ENCODE measurements at places on chromosomes 4 and X.
A peak's percentile ranks its signal among the peaks of the same experiment; 100 is the strongest.

GRCh38 chr4:126661194-126661593 lies 971.6 kb upstream of the INTU start:
- DNase-seq: no peak

DNA sequence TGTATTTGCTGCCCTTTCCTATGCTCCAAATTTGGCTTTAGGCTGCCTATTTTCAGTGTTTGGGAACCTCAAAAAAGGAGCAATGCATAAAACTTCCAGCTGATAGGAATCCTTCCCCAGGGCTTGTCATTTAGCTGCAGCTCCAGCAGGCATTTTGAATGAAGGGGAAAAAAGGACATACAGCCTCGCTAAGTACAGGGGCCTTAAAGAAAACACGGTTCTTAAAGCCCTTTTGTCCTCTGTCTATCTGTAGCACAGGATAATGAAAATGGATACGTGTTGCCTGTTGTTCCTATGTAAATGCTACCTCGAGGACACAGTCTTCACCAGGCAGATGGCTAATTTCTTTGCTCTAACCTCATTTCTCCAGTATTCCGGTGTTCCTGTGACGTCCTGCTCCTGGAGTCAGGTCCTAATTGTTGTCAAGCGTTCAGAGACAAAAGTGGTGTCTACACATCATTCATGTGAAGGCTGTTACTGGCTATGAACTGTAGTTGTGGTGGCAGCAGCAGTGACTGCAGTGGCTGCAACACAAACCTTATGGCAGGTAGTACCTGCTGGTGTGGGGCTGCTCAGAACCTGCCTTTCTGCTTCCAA lies 117.4 kb downstream of the MGST2 start:
- DNase-seq: no peak

DNA sequence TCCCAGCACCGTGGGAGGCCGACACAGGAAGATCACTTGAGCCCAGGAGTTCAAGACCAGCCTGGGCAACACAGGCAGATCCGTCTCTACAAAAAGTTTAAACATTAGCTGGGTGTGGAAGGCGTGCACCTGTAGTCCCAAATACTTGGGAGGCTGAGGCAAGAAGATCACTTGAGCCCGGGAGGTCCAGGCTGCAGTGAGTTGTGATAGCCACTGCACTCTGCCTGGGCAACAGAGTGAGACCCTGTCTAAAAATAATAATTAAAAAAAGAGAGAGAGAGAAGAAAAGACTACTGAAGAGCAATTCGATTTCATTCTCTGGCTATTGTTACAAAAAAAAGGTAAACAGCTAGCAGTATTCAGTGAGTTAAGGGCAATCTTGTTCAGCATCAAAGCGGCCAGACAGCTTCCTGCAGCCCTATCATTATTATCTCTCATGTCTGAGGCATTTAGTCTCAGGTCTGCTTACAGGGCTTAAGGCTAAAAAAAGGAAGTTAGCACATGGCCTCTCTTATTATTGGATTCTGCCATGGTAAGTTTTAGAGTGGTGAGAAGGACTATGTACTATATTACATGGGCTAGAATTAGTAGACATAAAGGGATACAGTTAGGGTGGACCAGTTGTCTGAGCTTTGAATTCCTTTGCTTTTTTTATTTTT lies 37.9 kb downstream of the ARHGEF6 start:
- DNase-seq: no peak

DNA sequence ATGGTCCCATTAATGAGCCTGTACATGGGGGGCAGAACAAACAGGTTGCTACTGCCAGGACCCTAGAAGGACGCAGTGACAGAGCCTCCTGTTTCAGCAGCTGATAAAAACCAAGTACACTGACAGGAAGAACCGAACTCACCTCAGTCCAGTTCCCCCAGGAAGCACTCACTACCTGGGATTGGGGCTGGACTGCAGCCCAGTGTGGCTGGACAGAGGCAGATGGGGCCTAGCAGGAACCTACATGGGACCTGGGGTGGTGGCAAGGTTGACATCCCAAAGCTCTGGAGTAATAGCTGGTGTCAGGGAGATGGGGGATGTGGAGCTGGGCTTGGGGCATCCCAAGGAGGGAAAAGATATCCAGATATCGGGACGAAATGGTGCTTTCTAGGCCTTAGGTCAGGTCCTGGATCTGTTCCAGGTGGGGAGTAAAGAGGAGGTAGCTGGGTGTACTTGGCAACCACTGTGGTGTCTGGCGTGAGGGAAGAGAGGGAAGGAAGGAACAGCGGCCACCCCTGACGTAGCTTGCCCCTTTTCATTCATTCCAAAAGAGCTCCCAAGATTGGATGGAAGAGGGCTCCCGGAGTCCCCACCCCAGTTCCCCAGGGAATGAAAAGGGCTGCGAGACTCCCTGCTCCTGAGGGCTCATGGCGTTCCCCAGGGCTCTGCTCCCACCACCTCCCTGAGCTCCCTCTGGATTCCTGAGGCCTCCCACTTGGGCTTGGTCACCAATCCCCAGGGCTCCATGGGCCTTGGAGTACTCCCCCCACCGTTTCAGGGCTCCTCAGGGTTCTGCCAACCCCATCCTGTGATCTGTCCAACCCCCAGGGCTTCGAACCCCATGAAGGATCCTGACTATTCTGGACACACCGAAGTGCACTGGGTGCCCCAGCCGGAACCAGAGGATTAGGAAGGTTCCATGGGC lies 4.5 kb downstream of the EMD start:
- DNase-seq: no peak

DNA sequence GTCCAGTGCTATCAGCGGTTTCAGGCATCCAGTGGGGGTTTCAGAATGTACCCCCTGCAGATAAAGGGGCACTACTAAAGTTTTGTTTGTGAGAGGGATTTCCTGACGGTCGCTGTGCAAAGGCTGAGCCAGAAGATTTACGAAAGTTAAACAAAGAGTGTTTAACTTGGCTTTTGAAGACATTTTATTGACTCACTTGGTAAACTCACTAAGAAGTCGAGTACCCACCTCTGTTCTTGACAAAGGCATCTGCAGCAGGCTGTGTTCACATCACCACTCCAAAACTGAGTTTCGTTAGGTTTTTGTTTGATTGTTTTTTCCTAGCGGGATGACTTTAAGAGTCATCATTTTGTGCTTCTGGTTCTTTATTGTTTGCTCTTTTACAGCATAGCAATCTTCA lies 143.9 kb upstream of the TBL1X start:
- no peak for DNase-seq

DNA sequence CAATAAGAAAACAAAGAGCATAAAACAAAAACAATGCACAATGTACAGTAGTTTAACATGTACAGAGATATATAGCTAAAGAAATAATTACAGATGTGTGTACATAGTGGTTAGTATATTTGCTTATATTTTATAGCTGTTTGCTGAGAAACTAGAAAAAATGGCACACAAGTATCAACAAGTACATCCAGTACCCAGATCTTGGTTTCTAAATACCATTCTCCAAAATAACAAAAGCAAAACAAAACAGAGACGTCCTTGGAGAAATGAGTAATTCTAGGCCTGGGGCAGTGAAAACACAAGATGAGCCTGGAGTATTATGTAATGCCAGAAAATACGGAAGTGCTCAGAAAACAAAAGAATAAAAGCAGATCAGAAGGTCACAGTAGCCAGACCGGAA lies 189.6 kb downstream of the TMEM47 start:
- DNase-seq: no peak

- DNase-seq: no peak
Observed at GRCh38 chr4:119000400-119000799, 111.7 kb downstream of the SYNPO2 start.

DNA sequence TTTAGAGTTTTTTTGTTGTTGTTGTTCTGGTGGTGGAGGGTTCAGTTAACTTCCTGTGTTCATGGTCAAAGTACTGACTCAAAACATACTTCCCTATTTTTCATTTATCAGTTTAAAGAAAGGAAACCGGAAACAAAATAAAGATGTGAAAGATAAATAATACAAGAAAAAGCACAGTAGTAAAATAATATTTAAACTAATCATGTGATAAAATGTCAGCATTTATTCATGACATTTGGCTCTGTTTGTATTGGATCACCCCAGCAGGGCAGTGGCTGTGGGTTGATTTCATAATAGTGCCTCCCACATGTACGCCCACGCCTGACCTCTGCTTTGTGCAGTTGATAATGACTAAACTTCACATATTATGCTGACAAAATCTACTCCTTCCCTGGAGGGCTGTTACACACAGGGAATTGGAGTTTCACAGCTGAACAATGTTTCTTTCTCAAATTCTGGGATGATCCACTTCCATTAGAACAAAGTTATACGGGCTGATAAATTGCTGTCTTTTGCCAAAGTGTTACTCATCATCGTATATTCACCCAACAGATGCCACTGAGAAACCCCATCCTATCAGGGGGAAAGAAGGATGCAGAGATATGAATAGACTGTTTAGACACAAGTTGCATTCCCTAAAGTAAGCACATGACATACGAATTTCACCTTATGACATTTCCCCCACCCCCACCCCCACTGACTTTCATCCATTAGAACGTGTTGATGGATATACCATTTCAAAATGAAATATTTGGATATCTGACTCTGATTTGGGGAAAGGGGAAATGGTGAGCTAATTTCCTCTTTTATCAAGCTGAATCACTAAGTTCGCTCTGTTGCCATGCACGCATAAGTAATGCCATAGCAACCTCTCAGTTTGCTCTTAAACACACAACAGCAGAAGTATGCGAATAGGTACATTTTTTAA lies 48.3 kb downstream of the AMELX start:
- DNase-seq: no peak

DNA sequence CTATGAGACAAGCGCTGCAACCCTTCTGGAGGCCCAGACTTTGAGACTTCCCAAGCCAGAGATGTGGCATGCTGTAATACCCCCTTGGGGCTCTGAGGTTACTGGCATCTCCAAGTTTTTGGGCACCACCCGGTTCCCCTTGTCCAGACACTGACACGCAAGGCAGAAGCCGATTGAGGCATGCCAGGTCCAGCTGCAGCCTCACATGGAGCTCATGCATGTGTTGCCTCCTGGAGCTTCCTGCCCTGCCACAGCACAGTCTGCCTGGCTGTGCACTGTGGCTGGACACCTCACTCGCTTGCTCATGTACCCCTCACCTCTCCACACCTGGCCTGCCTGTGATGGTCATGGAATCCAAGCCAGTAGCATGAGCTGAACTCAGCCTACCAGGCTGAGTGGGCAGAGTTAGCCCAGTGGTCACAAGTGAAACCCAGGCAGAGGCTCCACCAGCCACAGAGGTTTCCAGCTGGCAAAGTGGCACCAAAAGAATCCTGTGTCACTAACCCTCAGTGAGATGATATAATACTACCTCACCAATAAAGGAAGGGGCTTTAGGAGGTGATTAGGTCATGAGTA lies 789.2 kb upstream of the INTU start:
- DNase-seq: no peak

GRCh38 chr4:63529581-63530337 lies 879.5 kb downstream of the TECRL start:
- no peak for DNase-seq

- DNase-seq: no peak
Observed at GRCh38 chr4:26206339-26206738, 114.5 kb upstream of the RBPJ start.

DNA sequence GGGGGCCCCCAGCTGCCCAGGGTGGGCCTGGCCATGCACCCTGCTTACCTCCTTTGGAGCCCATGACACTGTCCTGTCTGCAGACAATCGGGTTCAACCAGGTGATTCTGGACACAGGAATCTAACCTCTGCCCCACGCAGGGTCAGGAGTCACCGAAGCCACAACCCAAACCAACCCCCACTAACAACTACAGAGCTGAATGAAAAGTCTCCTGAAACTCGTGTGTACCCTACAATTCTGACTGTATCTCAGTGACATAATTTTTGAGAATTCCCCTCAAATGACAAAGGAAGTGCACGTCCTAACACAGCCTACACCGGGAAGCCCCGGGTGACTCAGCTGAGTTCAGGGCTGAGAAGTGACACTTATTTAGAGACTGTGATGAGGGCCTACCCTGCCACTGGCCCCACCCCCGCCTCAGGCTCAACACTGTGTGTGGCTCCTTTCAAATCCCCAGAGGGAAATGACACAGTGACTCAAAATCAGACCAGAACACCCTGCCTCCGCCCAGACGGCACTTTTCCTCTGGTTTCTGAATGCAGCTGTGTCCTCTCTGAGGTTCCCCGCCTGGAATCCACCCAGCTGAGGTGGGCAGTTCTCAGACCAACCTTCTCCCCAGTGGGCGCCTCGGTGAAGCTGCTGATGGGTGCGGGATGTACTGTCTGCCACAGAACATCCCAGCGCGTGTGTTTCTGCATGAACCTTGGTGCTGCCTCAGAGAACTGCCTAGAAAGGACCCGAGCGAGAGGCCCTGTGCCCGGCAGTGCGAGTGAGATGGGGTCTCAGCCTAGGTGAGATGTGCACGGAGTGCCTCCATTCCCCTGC lies 9.9 kb downstream of the TNIP2 start:
- no peak for DNase-seq

- no peak for DNase-seq
Observed at GRCh38 chrX:150767475-150768131, 74.4 kb downstream of the MTMR1 start.

DNA sequence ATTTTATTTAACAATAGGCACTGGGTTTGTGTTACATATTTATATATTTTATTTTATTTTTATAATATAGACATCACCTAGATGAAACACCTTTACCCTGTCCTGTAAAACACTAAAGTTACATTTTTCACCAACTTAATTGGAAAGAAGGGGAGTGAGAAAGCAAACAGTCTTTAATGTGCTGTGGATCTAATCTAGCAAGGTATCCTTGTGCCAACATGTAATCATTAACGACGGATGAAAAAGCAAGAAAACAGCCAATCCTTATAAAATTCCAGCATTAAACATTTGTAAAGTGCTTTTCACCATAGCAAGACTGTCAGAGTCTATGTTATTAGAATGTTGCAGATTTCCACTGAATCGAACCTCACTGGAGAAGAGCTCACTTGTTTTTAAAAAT lies 92.7 kb downstream of the HHIP start:
- DNase-seq: no peak

GRCh38 chr4:114780205-114780604 lies 181.6 kb downstream of the UGT8 start:
- DNase-seq: no peak

GRCh38 chrX:137742846-137743245 lies 176.9 kb downstream of the ZIC3 start:
- no peak for DNase-seq

GRCh38 chrX:149208307-149208706 lies 296.8 kb downstream of the IDS start:
- no peak for DNase-seq

- DNase-seq: no peak
Observed at GRCh38 chr4:173242466-173243250, 74.0 kb downstream of the GALNT7 start.

DNA sequence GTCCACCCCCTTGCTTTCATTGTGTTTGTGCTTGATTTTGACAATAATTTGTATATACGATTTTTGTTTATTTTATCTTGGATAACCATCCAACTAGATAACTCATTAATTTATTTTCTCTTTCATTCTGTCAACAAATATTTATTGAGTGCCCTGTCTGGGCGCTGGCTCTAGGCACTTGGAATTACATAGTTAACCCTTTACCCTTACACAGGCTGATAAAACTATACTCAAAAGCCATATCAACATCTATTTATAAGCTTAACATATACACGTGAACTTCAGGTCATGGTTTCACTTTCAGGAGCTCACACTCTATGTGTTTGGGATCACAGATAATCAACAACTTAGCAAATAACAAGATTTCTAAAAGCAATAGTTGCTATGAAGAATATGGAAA lies 226.3 kb upstream of the PPARGC1A start:
- DNase-seq: no peak

GRCh38 chr4:103786014-103786413 lies 66.2 kb upstream of the TACR3 start:
- no peak for DNase-seq

- peak; percentile 74 for DNase-seq
Observed at GRCh38 chr4:152778656-152779512, 646 bp downstream of the TIGD4 start.

- DNase-seq: no peak
Observed at GRCh38 chr4:94856030-94856429, 98.3 kb downstream of the BMPR1B start.

Data from hippocampal formation (tissue), 2 donors.